ENCODE measurements at places on chromosomes 7 and 10. TPM values are rescaled to one million over a fixed set of nuclear protein-coding genes. Genes with fewer than 3 reads are reported as not detected.

Gene MYO1G
- total RNA-seq, result 398 TPM

Gene CCL24
- total RNA-seq, result not detected

Gene MMD2
- not detected for total RNA-seq

Gene OPALIN
- total RNA-seq, result not detected

Gene SUGCT
- total RNA-seq, result 0.54 TPM

Gene CEP55
- 49.4 TPM for total RNA-seq

Gene CHAT
- total RNA-seq, result not detected

Gene CTNNA3
- total RNA-seq, result not detected

Gene C10orf67
- total RNA-seq, result 0.20 TPM

Gene CARD11
- total RNA-seq, result 143 TPM

Gene TET1
- total RNA-seq, result 1.7 TPM

Gene SPDYE8
- not detected for total RNA-seq

Gene ABCB1
- 2.5 TPM for total RNA-seq

Gene SLC18A2
- total RNA-seq, result not detected

Gene TMEM178B
- 6.5 TPM for total RNA-seq

Gene ZKSCAN5
- 12.6 TPM for total RNA-seq

All from T-helper 1 cell treated with Interleukin-12 subunit alpha and Interleukin-12 subunit beta and Interleukin-4 antibody, amounts not matched to agents 30 ng/mL and 1 ng/mL, for 36 hours (primary cell).